Lung (tissue), 17 donors: ENCODE measurements at places on chromosomes 6 and 20.

- peaks cover 44% of the 10 kb centered on the region for H3K27me3 ChIP-seq
- H3K4me1 ChIP-seq: peaks cover 27% of the 10 kb centered on the region
- H3K36me3 ChIP-seq: no peaks in the 10 kb centered on the region
Measured at GRCh38 chr6:136920671-136921380, 1.3 kb upstream of the SLC35D3 start.

DNA sequence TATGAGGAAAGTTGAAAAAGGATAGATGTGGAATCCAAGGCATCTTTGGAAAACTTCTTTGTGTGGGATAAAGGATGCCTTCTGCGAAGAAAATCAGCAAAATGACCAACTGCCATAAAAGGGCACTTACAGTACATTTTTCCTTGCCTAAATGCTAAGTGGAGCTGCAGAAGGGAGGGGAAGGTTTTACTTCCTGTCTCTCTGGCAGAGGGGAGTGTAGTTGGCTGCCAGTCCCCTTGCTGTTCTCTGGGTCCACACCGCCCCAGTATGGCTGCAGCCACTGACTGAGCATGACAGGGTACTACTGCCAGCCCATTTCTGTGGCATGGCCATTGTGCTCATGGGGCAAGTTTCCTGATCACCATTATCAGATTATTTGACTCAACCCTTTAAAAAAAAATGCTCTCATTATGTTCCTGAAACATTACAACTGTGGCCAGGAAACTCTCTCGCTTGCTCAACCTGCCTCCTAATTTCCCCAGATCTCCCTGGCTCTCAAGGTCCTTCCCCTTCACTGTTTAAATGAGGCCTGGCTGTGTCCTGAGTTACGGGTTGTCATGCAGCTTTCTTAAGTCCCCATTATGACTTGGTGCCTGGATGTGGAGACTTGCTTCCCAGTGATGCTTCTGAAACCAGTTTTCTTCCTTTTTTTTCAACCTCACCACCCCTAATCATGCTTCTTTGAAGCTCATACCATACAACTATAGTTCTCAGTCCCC lies 34.5 kb upstream of the FAM184A start:
- peak overlapping the region; percentile 45 for H3K27ac ChIP-seq
- H3K4me1 ChIP-seq: no peaks in the 10 kb centered on the region
- no peaks in the 10 kb centered on the region for H3K36me3 ChIP-seq
- no peak for DNase-seq
- no peaks in the 10 kb centered on the region for H3K27me3 ChIP-seq

- H3K4me3 ChIP-seq: no peak overlapping the region
- peaks cover 7% of the 10 kb centered on the region for H3K4me1 ChIP-seq
- H3K27ac ChIP-seq: no peak overlapping the region
- H3K36me3 ChIP-seq: no peaks in the 10 kb centered on the region
- DNase-seq: no peak
Measured at GRCh38 chr6:108763931-108764579, 84.2 kb upstream of the ARMC2 start.

- no peaks in the 10 kb centered on the region for H3K36me3 ChIP-seq
- DNase-seq: no peak
- H3K4me1 ChIP-seq: no peaks in the 10 kb centered on the region
- H3K27me3 ChIP-seq: no peaks in the 10 kb centered on the region
Measured at GRCh38 chr20:20248620-20249200, 119.2 kb upstream of the INSM1 start.

DNA sequence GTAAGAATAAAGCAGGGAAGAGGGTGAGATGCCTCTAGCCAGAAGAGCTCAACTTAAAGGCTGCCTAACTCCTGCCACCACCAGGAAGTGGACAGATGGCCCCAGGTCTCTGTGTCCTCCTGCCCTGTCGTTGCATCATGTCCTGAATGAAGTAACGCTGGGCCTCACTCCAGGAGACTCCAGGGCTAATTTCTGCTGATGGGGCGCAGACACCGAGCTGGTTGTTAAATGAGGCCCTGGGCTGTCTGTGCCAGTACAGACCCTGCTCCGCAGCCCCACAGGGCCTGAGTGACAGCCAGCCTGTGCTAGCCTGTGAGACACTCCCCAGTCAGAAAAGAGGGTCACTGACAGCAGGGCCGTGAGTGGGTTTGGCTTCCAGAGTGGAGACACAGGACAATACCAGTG lies 6.5 kb downstream of the IP6K3 start:
- peaks cover 10% of the 10 kb centered on the region for H3K4me1 ChIP-seq
- H3K27me3 ChIP-seq: no peaks in the 10 kb centered on the region
- no peaks in the 10 kb centered on the region for H3K36me3 ChIP-seq
- no peak overlapping the region for H3K4me3 ChIP-seq
